Astrocyte (in vitro differentiated cells and primary cell): ENCODE measurements at places on chromosomes 11 and 22. TPM values are rescaled to one million over a fixed set of nuclear protein-coding genes. Genes with fewer than 3 reads are reported as not detected.

DNA sequence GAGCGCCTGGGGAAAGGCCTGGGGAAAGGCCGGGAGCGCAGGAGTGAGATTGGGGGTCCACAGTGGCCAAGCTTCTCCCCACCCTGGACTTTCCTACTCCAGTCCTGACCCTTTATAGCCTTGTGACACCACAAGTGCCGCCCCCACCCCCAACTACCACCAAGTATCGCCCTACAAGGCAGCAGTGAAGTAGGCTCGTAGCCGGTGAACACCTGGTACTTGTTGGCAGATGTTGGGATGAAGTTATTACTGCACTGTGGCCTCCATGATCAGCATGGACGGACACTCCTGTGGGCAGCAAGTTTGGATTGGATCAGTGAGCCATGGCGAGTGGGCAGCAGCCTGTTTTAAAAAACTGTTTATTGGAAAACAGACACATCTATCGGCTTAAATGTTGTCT, 45.0 kb downstream of the EIF3F start:
- DNase-seq: no peak

FOLR2 gene
- not detected in 2 replicates for total RNA-seq

CABP4 gene
- total RNA-seq: not detected in 2 replicates

TMPRSS5 gene
- 0.34 and 0.38 TPM in 2 replicates for total RNA-seq

- no peak for DNase-seq
Measured at GRCh38 chr22:47808236-47808635, 1045.8 kb downstream of the TBC1D22A start.
